Neural cell (in vitro differentiated cells): ENCODE measurements at places on chromosomes 1 and 21. TPM values are rescaled to one million over a fixed set of nuclear protein-coding genes. Genes with fewer than 3 reads are reported as not detected.

Gene LCE1E
- polyA plus RNA-seq: not detected in 2 replicates

Gene ETNK2
- polyA plus RNA-seq: 26.3 and 26.7 TPM in 2 replicates

Gene CHD5
- 22.0 and 33.7 TPM in 2 replicates for polyA plus RNA-seq

Gene KCNJ15
- not detected in 2 replicates for polyA plus RNA-seq

Gene F5
- 0.10 TPM in 1 of 2 replicates, not detected in the other for polyA plus RNA-seq

Gene SLC5A9
- polyA plus RNA-seq: 0.32 TPM in 1 of 2 replicates, not detected in the other

Gene AHCYL1
- 44.8 and 48.7 TPM in 2 replicates for polyA plus RNA-seq

Gene CR1L
- not detected in 2 replicates for polyA plus RNA-seq

Gene ACKR1
- 3.3 and 3.9 TPM in 2 replicates for polyA plus RNA-seq

Gene PYHIN1
- not detected in 2 replicates for polyA plus RNA-seq

Gene KCNJ6
- polyA plus RNA-seq: 1.4 and 1.7 TPM in 2 replicates

Gene NGF
- polyA plus RNA-seq: not detected in 2 replicates

Gene ASCL5
- polyA plus RNA-seq: 0.20 TPM in 1 of 2 replicates, not detected in the other

Gene CRP
- polyA plus RNA-seq: 0.58 and 0.98 TPM in 2 replicates

Gene CCDC185
- not detected in 2 replicates for polyA plus RNA-seq

Gene HSPG2
- 0.79 and 0.90 TPM in 2 replicates for polyA plus RNA-seq
